ENCODE measurements at places on chromosomes 5 and 9.

GRCh38 chr5:79811081-79811480 lies 121.4 kb downstream of the CMYA5 start:
- no peak for DNase-seq

DNA sequence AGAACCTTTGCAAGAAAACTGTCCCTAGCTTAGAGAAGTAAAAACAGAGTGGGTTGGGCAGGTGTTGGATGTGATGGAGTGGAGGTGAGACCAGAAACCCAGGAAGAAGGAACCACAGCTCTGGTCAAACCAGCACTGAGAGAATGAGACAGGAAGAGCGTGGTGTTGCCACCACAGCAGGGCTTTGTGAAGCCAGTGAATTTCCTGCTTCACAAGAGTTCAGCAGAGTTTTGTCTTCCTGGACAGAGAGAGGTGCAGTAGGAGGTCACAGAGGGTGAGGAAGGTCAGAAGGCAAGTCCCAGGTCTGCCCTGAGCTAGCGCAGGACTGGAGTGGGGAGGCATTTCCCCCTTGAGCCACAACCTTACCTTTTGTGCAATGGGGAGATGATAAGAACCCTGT lies 2306.2 kb upstream of the ACO1 start:
- no peak for DNase-seq

- no peak for DNase-seq
These were observed 28.9 kb upstream of the GLIS3 start for GRCh38 chr9:4328723-4329122.

GRCh38 chr9:124496463-124496862 lies 10.7 kb downstream of the NR5A1 start:
- no peak for DNase-seq

DNA sequence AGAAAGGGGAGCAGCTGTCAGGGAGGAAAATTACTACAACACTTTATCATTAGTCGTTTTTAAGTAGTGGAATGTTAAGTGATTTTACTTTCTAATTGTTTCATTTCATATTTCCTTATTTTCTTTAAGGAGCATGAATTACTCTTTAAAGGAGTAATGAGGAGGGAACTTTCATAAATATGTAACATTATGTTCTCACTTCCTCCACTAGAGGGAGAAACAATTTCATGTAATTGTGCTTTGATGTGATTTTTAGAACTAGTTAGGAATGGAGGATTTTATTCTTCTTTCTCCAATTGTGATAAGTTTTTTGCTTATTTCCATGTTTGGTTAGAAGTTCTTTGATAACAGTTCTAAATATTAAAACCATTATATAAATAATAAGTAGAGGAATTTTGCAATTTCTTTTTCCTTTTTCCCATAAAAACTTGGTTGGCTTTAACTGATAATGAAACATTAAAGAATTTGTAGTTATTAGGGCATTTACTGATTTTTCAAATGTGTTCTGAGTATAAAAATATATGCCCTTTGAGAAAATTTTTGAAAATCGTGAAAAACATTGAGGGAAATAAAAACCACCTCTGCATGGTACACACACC lies 25.6 kb downstream of the CEP78 start:
- no peak for DNase-seq

DNA sequence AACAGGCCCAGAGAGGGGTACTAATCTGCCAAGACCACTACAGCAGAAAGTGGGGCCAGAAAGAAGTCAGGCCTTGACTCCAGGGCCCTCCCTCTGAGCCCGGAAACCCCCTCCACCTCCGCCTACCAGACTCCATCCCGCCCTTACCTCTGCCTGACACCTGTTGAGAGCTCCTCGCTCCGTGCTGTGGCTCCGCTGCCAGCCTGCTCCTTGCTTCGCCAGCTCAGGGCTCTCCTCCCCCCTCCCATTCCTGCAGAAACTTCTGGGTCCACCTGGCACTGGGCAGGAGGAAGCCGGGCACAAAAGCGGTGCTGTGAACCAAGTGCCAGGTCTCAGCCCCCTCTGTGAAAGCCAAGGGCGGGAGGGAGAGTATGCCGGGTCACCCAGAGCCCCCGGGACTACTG lies 6.4 kb upstream of the ST6GALNAC6 start:
- DNase-seq: peak; percentile 73

DNA sequence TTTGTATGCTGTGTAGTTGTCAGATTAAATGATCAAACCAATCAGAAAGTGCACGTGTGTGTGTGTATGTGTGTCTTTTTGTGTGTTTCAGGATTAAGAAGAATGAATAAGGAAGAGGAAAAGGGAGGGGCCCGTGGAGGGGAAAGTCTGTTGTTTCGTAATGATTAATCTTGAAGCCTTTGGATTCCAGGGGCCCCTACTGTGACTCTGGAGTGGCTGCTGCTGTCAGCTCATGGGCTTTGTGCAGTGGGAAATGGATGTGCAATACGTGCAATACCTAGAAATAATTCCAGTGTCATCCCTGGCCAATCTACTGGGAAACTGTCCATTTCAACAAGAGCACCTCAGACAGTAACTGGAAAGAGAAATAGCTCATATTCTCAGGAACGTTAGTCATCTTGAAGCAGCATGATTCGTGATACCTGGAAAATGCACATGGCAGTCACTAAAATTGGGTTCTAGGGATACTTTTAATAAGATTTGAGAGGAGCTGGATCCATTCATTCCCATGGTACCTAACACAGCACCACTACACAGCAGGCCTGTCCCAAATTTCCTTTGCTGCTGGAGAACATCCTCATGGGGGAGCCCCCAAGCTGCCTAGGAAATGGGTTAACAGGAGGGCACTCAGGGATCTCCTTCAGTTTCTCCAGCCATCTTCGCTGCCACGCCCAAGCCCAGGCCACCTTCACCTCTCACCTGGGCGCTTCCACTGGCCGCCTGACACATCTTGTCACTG lies 186.3 kb downstream of the NR3C1 start:
- no peak for DNase-seq

DNA sequence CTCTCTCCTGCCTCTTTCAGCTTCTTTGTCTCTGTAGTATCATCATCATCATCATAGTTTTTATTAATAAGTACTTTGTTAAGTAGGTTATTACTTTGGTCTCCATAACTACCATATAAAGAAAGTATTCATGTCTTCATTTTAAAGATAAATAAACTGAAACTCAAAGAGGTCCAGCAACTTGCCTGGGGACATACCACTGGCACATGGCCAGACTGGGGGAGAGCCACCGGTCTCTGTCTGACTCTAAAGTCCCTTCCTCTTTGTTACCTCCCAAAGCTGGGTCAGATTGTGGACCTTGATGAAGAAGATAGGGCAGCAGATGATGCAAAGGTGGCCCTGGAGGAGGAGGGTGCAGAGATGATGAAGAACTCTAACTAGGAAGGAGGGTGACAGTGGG lies 8.5 kb downstream of the CDX1 start:
- DNase-seq: no peak

DNA sequence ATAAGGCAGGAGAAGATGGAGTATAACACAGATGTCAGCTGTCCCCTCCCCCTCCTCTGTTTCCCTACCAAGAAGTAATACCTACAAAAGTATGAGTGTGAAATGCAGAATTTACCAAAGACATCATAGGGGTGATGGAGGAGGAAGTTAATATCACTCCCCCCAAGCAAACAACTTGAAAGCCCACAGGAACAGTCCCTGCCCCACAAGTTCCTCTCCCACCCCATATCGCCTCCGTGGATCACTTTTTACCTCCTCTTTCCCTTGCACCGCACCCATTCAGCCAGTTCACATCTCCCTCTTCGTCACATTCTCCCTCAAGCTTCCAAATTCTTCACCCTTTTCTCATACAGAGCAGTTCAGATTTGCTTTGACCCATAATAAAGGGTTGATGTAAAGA lies 7.0 kb upstream of the SIL1 start:
- no peak for DNase-seq

- DNase-seq: no peak
These were observed 714.8 kb downstream of the TLR4 start for GRCh38 chr9:118418887-118419565.

DNA sequence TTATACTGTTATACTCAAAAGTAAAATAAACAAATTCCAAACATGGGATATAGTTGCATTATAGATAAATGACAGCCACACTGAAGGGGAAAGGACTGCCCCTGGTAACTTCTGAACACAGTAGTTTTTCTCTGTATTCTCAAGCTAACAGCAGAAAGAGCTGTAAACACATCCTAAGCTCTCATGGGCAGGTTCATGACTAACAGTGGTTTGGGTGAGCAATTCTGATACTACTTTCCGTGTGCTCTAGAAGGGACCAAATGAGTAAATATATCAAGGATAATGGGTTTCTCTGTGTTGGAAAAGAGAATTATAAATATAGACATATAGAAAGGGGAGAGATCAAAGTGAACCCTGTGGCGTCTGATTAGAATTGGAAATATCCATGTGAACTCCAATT lies 2.2 kb upstream of the LCN6 start:
- no peak for DNase-seq

- DNase-seq: no peak
These were observed 96.4 kb downstream of the EBF1 start for GRCh38 chr5:159003045-159004030.

DNA sequence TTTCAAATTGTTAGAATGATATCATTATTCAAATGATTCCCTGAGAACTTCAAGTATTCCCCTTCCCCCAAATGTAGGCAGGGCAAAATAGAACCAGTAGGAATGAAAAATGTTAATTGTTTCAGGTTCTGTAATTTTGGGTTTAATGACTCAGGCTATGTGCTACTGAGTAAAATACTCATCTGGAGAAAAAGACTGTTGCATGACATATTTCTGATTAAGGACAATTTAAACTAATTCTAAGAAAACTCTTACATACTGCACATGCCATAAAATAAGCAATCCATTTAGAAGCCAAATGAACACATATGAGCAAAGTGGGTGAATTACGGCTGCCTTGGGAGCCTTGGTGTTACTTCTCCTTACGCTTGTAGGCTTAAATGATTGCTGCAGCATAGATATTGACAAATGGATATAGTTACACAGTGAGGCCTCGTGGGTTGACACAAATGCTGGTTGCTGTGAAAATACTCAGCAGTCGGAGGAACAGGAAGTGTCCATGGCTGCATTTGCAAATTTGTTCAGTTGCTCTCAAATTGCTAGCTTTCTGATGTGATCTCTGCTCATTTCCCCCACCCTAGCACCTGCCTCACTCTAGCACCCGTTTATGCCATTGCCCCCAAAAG lies 174.9 kb upstream of the DMAC1 start:
- DNase-seq: no peak

DNA sequence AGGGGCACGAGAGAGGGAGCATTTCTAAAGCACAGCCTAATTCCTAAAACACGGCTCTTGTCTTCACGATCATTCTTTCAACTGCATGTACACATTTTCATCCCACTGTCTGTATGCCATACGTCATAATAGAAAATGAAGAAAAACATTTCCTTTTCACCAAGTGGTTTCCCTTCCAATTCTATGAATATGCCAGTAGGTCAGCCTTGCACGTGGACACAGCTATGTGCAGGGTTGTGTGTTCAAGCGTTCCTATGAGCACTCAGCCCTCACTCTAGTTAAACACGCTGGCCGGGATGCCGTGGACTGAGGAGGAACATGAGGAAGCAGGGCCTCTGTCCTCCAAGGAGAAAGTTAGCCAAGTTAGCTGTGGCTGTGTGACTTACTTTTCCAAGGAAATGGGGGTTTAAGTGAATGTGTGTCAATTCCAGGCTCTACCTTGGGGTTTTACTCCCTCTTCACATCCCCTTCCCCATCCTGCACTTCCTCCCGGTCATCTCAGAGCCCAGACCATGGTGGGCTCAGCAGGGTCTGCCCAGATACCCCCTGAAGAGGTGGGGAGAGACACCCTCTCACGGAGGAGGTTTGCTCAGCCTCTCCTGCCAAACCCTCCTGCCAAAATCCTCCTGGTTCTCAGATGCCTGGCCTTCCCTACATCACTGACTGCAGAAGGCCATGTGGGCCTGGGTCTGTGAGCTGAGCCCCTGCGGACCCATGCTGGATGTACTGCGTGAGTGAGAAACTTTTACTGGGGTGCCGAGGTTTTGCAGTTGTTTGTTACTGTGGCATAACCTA lies 230.6 kb downstream of the FSTL4 start:
- DNase-seq: peak; percentile 25

- no peak for DNase-seq
These were observed 687.1 kb downstream of the TAF11L14 start for GRCh38 chr5:18321262-18321942.

- DNase-seq: no peak
These were observed 153.5 kb upstream of the TRPC7 start for GRCh38 chr5:136518814-136519213.

- DNase-seq: no peak
These were observed 82.8 kb downstream of the SLIT3 start for GRCh38 chr5:169218176-169218575.

- no peak for DNase-seq
These were observed 47.9 kb downstream of the ADGRV1 start for GRCh38 chr5:90606539-90606938.

DNA sequence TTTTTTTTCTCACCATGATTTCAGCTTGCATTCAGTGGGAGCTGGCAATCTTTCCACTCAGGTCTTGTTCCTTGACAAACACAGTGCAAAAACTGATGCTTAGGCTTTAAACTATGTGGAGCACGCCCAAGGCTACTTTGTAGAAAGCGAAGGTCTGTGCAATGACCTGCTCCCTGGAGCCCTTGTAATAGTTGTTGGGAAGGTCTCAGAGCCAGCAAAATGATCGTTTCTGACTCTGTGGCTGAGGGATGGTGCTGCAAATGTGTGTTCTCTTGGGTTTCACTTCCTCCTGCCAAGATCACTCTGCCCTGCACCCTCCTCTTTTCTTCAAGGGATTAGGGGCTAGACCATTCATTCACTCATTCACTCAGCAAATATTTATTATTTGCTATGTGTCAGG lies 249.7 kb upstream of the MAP3K1 start:
- no peak for DNase-seq

DNA sequence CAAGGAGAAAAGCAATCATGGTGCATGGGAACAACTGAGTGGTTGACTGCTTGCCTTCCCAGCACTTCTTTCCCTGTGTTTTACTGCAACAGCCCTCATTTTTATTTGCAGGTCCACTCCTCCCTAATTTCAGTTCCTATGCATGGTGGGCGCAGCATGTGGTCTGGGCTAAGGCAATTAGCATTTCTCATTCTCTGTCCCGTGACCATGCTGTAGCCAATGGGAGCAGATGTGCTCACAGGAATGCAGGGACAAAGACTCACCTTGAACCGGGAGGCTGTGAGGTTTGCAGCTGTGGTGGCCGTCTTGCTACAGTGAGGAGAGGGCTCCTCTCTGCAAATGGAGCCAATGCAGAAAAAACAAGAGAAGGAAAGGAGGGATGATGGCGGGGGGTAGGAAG lies 315.5 kb downstream of the SLIT3 start:
- DNase-seq: no peak

GRCh38 chr5:171094356-171094755 lies 214.7 kb upstream of the TLX3 start:
- DNase-seq: no peak

GRCh38 chr9:127652733-127653132 lies 40.7 kb downstream of the STXBP1 start:
- no peak for DNase-seq

DNA sequence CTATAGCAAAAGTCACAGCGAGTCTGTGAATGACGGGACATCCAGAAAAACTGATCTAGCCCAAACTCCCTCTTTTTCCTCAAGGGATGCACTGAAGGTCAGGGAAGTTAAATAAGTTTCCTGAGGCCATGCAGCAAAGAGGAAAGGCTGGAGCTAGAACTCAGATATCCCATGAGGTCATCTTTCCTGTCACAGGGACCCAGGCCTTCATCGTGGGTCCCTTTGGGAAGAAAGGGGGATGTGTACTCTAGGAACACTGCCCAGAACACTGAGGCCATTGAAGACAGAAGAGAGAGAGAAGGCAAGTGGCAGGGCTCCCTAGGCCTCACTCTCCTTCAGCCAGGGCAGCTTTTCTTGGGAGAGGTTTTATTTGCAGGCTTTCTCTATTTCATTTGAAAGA lies 182.0 kb downstream of the EBF1 start:
- DNase-seq: no peak
